ENCODE measurements at places on chromosomes 3 and 15.
A peak's percentile ranks its signal among the peaks of the same experiment; 100 is the strongest.

DNA sequence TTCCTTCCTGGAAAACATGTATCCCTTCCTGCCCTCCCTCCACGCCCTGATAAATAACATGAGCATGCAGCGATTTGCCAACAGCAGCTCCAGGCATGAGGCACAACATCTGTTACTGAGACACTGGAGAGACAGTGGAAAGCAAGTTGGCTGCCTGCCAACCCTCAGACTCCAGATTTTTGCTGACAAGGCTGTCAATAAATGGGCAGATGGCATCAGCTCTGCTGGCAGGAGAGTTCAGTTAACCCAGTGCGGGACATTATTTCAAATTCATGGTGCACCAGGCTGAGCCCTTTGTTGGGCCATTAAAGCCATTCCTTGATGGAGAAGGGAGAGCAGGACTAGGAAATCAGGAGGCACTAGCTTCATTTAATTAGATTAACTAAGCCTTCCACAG, 293.3 kb downstream of the MEX3B start:
- no peak for DNase-seq

- peak; percentile 8 for DNase-seq
Observed at GRCh38 chr3:133592843-133593242, 19.4 kb downstream of the CDV3 start.

DNA sequence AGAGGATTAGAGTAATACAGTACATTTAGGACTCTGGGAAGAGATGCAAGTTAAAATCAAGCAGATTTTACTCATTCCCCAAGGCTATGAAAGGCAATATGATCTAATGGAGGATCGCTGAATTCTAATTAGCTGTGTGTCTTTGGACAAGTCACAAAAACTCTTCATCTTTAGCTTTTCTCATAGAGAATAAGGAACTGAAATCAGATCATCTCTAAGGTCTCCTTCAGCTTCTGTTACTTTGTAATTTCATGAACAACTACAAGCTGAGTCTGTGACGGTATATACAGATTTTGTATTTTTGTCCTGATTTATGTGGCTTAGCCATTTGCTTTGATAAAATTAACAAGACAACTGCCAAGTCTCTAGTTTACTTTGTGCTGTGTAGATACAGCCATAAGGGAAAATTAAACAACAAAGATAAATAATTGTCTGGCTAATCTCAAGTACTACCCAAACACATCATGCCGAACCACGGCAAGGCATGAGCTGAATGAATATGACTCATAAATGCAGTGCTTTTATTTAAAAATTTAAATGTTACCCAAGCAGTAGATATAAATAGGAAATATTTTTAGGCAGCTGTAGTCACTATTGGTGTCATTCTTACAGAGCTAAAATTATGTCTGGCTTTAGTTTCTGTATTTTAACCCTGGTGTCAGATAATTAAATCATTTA, 81.5 kb downstream of the GAP43 start:
- no peak for DNase-seq

DNA sequence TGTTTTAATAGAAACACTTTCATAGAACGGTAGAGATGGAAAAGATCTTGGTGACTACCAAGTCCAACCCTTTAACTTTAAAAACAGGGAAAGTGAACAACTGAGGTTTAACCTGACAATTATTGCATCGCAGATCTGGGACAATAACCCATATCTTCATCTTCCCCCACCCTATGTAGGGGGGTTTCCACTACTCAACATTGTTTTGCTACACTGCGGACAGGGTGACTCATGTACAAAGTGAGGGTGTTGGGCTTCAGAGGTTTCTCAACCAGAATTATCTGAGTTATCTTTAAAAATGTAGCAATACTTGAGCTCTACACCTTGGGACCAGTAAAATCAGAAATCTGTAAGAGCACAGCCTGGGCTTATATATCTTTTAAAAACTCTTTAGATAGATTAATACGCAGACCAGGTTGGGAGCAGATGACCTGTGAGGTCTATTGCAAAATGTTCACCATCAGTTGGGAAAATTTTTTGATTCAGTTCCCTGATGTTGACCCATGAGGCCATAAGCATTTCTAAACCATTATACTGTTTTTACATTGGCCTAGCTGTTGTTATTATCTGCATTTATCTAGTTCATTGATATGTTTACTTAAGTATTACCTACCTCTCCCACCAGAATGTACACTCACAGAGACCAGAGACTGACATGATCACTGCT, 103.6 kb upstream of the ICE2 start:
- DNase-seq = no peak

DNA sequence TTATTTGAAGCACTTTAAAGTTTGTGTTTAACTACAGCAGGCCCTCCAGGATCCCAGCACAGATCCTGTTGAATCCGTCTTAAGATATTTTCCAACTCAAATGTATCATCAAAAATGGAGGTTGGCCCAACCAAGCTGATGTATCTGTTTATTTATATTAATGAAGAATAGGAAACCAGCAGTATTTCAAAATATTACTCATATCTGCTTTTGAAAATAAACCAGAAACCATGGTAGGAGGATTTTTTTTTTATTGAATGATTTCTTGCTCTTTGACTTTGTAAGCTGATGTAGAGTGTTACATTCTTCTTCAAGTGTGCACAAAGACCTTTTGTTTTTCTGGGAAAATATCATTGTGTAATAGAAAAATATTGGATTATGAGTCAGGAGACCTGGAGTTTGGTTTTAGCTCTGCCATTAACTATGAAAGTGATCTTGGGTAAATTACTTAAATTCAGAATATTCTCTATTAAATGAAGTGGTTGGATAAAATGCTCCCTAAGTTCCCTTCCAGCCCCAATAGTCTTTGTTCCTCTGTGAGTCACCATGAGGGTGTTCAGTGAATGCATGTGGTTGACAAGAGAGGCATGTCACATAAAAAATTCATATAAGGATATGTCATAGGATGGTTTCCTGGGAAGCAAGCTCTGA, 221.3 kb upstream of the GAP43 start:
- DNase-seq = no peak

DNA sequence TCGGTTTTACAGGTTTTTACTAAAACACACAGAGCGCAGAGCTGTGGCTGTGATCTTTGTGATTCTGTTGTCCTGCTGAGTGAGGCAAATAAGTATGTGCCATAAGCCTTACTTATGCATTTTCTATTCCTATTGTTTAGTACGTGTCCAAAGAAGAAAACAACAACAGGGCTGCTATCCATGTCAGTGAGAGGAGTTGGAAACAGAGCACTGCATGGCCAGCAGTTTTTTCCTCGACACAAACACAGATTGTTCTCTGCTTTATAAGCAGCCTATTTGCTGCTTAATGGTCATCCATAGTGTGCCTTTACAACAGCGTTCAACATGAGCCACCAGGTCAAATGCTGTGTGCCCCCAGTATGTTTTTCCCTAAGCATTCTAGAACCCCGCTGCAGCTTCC, 79.8 kb downstream of the SHQ1 start:
- no peak for DNase-seq

DNA sequence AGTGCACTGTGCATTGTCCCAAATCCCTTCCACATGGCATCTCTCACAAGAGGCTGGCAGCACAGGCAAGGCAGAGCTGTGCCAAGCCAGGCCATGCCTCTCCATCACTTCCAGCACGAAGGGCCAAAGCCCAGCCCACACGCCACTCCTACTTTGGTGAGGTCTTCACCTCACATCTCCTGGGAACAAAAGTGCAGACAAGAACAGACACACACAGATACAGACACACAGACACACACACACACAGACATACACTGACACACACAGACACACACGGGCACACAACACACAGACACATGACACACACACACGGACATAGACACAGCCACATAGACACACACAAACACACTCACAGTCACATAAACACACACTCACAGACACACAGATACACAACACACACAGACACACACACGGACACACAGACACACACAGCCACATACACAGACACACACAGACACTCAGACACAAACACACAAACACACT, 233.3 kb downstream of the UACA start:
- DNase-seq = no peak
